NCI-H2171 treated with DMSO at 0.1 percent for 48 hours (cell line): ENCODE measurements at places on chromosomes 4 and X.

DNA sequence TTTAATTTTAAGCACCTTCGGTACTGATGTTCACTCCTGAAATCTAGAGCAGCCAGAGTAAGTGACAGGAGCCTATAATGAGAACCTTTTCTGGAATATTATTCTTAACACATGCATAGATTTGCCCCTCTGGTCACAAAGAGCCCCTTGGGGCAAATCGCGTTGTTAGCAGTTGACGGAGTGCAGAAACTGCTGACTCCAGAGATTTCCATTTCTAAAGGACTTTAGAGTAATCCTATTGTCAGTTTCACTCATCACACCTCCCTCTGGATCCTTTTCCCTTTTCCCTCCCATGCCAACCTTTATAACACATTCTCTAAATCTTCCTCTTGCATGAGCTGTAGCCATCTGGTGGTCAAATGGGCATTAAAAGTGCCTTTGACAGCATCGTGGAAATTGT, 264.9 kb upstream of the PRPS2 start:
- DNase-seq: no peak

DNA sequence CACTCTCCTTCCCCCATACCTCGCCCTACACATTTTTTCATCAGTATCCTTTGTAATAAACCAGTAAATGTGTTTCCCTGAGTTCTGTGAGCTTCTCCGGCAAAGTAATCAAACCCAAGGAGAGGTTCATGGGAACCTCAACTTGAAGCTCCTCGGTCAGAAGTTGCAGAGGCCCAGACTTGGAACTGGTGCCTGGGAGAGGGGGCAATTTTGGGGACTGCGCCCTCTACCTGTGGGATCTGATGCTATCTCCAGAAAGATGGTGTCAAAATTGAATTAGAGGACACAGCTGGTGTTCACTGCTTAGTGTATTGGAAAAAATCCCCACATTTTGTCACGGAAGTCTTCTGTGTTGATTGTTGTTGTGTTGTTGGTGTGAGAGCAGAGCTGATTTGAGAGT, 70.6 kb downstream of the ATP11C start:
- DNase-seq: no peak

- DNase-seq: no peak
Measured at GRCh38 chrX:69226459-69227158, 61.4 kb upstream of the PJA1 start.

DNA sequence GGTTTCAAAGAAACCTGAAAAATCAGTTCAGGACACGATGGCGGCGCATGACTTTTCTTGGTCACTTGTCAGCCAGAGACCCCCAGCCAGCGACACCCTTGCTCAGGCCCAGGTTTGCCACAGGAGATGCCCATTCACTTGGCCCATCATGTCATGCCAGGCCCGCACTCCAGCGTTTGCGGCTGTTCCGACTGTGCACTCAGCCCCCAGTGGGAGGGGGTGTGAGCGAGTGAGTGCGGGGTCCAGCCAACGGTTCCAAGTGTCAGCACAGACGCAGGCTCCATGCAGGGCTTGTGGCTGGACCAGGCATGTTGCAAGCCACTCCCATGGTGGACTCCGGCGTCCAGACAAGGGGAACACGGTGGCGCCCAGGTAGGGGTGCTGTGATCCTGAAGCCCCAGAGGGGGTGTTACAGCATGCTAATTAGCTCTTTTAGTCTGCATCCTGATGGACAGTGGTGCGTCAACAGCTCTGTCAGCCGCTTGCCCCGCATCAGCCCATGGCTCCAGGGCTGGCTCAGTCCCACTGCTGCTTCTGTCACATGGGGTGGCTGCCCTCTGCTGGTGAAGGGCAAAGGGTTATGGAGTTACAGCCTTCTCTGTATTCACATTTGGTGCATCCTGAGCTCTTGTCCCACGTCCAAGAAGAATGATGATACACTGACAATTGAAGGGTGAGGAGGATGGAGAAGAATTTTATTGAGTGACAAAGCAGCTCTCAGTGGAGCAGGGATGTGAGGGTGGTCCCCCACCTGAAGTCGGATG, 3.7 kb upstream of the MAEA start:
- DNase-seq: no peak

GRCh38 chr4:31341601-31342359, 621.6 kb downstream of the PCDH7 start:
- no peak for DNase-seq

GRCh38 chr4:47493238-47494123, 8.4 kb downstream of the ATP10D start:
- no peak for DNase-seq

DNA sequence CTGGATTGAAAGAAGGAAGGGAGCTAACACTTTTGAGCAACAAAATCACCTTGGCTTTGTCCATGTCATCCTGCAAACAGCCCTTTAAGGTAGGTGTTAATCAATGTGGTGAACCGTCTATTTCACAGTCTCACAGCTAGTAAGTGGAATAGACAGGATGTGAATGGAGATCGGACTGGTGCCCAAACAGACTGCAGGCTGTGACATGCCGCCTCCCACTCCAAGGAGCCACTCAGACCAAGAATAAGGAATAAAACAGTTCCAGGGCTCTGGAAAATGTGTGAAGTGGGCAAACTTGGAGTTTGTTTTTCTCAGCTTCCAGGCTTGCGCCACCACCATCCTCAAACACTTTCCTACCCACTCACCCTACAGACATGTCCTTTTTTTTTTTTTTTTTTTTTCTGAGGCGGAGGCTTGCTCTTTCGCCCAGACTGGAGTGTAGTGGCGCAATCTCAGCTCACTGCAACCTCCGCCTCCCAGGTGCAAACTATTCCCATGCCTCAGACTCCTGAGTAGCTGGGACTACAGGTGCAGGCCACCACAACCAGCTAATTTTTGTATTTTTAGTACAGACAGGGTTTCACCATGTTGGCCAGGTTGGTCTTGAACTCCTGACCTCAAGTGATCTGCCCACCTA, 57.7 kb upstream of the SEC24B start:
- no peak for DNase-seq
